ENCODE measurements at places on chromosomes 5 and 9.

DNA sequence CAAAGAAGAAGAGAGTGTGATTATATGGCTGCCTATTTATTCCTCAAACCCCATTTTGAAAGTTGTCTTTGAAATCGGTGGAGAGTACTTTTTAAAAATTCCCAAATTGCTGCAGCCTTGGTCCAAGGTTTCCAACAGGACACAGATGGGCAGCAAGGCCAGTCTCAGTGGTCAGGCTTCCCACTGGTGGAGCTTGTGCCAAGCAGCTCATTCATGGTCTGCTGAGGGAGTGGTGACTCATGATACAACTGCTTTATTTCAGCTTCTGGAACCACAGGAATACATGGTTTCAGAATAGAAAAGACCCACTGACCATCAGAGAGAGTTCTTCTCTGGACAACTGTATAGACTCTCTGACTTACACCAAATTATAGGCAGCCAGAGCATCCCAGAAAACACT is 673.1 kb upstream of the KLF4 start:
- DNase-seq, result no peak

DNA sequence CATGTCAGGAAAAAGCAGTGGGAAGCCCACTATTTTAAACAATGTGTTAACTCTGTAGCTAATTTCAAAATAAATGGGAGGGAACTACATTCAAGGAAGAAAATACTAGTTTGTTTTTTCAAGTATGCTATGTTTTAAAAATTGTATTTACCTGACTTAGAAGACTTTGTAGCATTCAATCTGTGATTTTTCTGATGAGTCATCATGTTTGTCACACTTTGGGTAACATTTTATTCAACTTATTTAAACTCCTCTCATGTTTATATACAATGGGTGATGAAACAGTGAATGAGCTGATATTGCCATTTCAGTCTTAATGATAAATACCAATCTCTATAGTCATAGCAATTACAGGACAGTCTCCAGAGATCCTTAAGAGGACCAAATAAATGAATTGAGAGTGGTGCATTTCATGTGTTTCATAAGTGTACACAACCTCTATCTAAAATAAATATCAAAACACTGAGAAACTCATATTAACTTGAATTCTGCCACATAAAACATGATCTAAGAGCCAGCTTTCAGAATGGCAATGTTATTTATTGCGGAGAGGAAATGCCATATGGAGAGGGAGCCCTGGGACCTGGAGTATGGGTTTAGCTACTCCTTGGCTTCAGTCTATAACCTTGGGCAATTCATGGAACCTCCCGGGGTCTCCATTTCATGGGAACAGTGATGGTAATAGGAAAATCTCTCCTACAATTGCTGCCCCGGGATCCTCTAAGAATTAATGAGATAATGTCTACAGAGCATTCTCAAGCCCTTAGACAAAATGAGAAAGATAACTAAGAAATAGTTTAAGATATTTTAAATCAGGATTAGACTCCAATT is 913.9 kb downstream of the TLE4 start:
- DNase-seq, result no peak

- no peak for DNase-seq
These were observed 8.2 kb downstream of the BNIP1 start for GRCh38 chr5:173152547-173152946.

- no peak for DNase-seq
These were observed 413.5 kb upstream of the CLINT1 start for GRCh38 chr5:158272409-158272808.

GRCh38 chr5:65440456-65440855 is 41.3 kb downstream of the ADAMTS6 start:
- no peak for DNase-seq

- no peak for DNase-seq
These were observed 57.9 kb downstream of the C5orf15 start for GRCh38 chr5:133910571-133910970.

- no peak for DNase-seq
These were observed 161.5 kb upstream of the SLC28A3 start for GRCh38 chr9:84502066-84502465.

GRCh38 chr5:82416512-82416911 is 138.4 kb upstream of the RPS23 start:
- no peak for DNase-seq

DNA sequence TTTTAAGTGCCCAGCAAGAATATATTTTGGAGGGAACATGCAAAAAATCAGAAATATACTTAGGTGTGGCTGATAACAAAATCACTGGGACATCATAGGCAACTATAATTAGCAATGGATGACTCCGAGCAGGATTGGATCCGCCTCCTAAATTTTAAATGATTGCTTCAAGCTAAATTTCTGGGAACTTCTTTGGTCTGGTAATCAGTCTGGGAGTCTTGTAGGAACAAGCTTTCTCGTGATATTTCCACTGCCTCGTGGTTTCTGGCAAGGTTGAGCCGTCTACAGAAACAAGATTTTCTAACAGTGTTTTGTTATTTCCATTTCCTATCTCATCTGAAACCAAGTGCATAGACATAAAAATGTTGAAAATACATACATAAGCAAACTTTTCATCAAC is 232.6 kb downstream of the BNC2 start:
- DNase-seq, result no peak

DNA sequence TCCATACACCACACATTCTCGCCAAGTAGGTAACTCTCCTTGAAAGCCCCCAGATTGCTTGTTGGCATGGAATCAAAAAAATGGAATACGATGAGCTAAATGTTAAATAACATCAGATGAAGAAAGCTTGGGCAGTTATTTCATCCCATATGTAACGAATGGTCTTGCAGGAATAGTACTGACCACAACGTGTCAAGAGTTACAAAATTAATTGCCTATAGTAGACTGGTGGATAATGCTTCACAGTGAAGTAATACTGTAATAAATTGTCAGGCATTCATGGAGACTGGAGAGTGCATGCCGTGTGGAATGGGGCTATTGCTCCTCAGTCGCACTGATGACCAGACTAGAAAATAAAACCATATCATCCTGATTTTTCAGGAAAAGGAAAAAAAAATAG is 1628.7 kb downstream of the MAT2B start:
- DNase-seq, result no peak

GRCh38 chr5:117414926-117415325 is 840.3 kb upstream of the SEMA6A start:
- no peak for DNase-seq

DNA sequence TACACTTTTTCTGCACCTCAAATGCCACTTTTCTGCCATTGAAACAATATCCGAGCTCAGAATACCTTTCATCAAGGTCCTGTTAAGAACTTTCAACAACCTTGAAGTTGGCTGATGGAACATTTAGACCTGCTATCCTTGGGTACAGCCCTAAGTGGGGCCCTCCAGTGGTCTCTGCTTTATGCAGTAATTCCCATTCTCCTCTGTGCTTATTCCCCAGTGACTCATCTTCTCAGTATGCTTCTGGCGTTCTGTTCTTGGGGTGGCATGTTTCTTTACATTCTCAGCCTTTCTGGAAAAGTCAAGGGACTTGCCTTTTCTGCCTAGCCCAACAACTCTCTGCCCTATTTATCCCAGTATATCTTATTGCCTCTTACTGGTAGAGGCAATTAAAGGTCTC is 7.1 kb downstream of the ANP32B start:
- DNase-seq, result no peak

All from DND-41 (cell line).